Fibroblast of lung (primary cell): ENCODE measurements at places on chromosomes 5 and 9.
A peak's percentile ranks its signal among the peaks of the same experiment; 100 is the strongest.

DNA sequence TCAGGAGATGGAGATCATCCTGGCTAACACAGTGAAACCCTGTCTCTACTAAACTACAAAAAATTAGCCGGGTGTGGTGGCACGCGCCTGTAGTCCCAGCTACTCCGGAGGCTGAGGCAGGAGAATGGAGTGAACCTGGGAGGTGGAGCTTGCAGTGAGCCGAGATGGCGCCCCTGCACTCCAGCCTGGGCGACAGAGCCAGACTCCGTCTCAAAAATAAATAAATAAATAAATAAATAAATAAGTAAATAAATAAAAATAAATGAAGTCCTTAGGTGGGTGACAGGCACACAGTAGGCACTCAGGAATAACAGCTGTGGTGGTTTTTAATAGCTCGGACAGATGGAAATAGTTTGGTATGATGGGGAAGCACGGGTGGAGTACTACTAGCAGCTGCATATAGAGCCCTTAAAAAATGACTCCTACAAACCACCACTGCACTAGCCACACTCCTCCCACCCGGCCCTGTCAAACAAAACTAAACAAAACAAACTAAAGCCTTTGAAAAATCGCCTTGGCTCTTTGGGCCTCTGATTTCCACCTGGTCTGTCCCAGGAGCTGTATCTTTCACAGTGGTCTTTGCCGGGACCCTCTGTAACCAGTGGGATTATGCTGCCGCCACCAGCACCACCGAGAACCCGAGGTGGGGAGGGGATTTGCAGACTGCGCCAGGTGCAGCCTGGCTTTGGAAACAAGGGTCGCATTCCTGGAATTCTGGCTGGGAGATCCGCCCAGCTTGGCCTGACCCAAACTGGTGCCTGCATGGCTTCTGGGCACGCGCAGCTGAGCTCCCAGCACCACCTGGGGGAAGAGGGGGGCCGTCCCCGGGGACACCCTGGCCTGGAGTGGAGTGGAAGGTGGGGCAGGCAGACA is 5.1 kb upstream of the WDR5 start:
- H3K4me3 ChIP-seq: no peak overlapping the region
- H3K27ac ChIP-seq: no peak overlapping the region
- peaks cover 7% of the 10 kb centered on the region for H3K4me1 ChIP-seq
- peak; percentile 41 for DNase-seq

DNA sequence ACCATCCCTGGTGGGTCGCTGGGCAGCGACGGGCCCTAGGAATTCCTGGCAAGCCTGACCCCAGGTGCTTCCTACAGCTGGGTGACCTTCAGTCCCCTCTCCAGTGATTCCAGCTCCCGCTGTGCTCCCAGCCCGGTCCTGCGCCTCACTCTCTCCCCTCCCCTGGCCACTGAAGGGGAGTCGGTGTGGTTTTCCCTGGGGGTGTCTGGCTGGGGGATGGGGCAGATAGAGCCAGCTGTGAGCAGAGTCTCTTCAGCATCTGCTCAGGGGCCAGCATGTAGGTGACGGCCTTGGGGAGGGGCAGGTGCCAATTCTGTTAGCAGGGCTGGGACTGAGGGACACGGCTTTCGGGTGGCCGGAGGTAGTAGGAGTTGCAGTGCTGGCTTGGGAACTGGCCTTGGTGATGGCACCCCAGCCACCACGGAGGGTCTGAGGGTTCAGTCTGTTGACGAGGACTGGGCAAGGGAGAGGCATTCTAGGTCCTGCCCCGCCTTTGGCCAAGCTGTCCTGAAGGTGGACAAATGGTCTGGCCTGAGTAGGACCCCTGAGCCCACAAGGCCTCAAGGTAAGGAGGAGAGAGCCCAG is 3.2 kb downstream of the GPSM1 start:
- H3K4me1 ChIP-seq: peaks cover 24% of the 10 kb centered on the region
- H3K36me3 ChIP-seq: peaks cover 15% of the 10 kb centered on the region
- no peak overlapping the region for H3K4me3 ChIP-seq
- H3K27ac ChIP-seq: no peak overlapping the region

- H3K4me3 ChIP-seq: no peak overlapping the region
- peak overlapping the region; percentile 51 for H3K27ac ChIP-seq
- H3K36me3 ChIP-seq: no peaks in the 10 kb centered on the region
- H3K4me1 ChIP-seq: no peaks in the 10 kb centered on the region
- H3K27me3 ChIP-seq: no peaks in the 10 kb centered on the region
- DNase-seq: peak; percentile 49
Observed at GRCh38 chr5:75640395-75640794, 29.1 kb downstream of the ANKDD1B start.

GRCh38 chr5:87113861-87114260 is 153.8 kb upstream of the RASA1 start:
- H3K27me3 ChIP-seq: no peaks in the 10 kb centered on the region
- no peaks in the 10 kb centered on the region for H3K36me3 ChIP-seq
- peak overlapping the region; percentile 43 for H3K27ac ChIP-seq
- H3K4me3 ChIP-seq: no peak overlapping the region
